ENCODE measurements at places on chromosomes 6 and 20.
A peak's percentile ranks its signal among the peaks of the same experiment; 100 is the strongest.

GRCh38 chr6:129500958-129501739 lies 208.8 kb downstream of the ARHGAP18 start:
- DNase-seq = peak; percentile 26

GRCh38 chr6:33988121-33989015 lies 157.5 kb downstream of the GRM4 start:
- DNase-seq = no peak

GRCh38 chr6:101582792-101583191 lies 189.3 kb downstream of the GRIK2 start:
- DNase-seq = no peak

GRCh38 chr6:21800948-21801438 lies 207.4 kb downstream of the SOX4 start:
- no peak for DNase-seq

GRCh38 chr20:49170714-49171113 lies 17.4 kb downstream of the STAU1 start:
- no peak for DNase-seq

DNA sequence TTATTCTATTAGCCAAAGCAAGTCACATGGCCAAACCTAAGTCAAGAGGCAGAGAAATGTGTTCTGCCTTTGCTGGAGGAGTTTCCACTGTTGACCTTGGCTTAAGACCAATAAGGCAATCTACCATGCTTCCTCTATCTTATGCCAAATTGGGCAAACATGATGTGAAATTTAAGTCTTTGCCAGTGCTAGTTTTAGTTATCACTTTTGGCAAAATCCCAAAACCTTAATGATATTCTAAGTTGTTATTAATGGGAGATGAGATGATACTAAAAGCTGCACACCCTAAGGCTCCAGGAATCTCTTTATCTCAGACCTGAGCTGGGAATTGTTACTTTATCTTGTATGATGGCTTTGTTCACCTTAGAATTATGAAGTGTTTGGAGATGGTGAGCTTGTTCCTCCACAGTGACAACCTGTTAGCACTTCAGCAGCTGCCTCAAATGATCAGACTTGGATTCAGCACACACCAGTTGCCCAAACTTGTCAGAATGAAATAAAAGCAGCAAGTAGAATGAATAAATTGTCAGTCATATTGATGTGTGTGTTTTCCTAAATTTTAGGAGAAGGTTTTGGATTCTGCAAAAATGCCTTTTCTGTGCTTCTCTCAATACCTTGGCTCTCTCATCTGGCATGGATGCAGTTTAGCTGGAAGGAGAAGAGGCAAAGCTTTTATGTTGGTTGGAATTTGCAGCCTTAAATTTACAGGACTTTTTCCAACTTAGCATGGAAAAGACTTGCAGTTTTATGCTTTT lies 49.3 kb downstream of the RIN2 start:
- no peak for DNase-seq

- DNase-seq = no peak
Measured at GRCh38 chr20:40763646-40764295, 74.7 kb upstream of the MAFB start.

All from pulmonary artery endothelial cell (primary cell).